ENCODE measurements at places on chromosomes 1 and 21.

GRCh38 chr21:42848932-42849758 lies 30.2 kb downstream of the WDR4 start:
- no peak for ATAC-seq

GRCh38 chr1:154076413-154076812 lies 78.5 kb downstream of the NUP210L start:
- ATAC-seq: no peak

- peak; percentile 32 for ATAC-seq
Measured at GRCh38 chr1:24481101-24481500, 21.5 kb upstream of the RCAN3 start.

GRCh38 chr1:220902916-220903315 lies 23.7 kb downstream of the HLX start:
- no peak for ATAC-seq

DNA sequence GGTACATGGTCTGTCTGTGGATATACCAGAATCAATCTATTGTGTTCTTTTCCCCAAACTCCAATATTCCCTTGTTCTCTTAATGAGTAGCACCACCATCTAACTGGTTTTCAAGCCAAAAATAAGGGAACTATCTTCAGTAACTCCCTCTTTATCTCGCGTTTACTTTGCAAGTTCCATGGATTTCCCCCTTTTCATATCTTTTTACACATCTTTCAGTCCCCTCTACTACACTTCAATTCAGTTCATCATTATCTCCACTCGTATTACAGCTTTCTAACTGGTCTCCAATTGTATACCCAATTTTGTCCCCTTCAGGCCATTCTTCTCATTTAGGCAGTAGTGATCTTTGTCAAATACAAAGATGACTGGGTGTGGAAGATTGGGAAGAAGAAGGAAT lies 4.1 kb upstream of the TMCO1 start:
- ATAC-seq: no peak

GRCh38 chr1:224459966-224460365 lies 25.4 kb upstream of the WDR26 start:
- ATAC-seq: no peak

DNA sequence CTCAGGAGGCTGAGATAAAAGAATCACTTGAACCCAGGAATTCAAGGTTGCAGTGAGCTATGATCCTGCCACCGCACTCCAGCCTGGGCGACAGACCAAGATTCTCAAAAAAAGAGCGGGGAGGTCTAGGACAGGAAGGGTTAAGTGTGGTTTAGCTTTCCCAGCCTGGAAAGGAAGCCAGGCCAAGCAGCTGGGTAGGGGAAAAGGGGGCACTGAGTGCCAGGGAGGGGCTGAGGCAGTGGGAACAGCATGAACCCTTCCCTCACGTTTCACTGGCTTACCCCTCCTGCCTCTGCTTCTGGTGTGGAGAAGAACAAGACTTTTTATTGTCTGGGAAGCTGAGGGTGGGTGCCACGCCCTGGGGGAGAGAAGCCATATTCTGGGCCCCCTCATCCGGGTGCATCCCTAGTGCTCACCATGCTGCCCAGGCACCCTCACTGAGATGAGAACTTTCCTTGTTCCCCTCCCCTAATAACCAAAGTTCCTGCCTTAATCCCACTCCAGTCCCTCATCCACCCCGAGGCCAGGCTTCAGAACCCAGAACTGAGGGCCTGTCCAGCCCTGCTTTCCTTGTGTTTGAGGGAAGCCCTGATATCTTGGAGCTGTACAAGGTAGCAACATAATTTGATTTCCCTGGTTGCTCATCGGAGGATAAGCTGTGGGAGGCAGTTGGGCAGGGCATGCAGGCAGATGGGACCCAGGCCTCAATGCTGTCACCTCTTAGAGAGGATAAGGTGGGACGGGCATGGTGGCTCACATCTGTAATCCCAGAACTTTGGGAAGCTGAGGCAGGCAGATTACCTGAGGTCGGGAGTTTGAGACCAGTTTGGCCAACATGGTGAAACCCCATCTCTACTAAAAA lies 2.0 kb upstream of the LMNA start:
- no peak for ATAC-seq

DNA sequence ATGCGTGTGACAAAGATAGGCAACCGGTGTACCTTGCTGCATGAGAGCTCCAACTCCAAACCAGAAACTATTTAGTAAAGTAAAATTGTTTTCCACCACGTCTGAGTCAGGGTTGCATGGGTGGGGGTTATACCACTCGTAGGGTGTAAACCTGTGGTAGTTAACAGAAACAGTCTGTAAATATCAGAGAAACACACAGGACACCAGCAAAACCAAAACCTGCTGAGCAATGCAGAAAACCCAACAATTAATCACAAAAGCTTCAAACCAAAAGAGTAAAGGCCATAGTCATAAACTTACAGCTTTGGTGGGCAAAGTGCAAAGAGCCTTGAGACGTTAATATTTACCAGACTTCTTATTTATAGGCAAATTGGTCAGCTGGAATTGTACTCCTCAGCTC lies 282.7 kb downstream of the BACH1 start:
- no peak for ATAC-seq

DNA sequence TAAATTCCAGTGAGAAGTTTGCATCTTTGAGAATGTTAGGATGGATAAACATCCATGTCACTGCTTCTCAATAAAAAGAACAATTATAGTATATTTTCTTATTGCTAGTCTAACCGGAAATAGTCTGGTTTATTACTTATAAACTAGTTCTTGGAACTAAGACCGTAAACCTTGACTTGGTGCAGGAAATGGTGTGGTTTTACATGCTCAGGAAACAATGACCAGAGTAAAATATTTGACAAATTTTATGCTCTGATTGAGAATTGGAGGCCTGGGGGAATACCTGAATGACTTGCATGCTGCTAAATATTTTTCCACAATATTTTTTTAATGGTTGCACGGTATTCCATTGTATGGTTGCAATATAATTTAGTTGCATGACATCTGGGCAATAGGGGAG lies 76.3 kb downstream of the XCL2 start:
- ATAC-seq: no peak

- peak; percentile 45 for ATAC-seq
Measured at GRCh38 chr1:235923466-235924021, 56.8 kb upstream of the LYST start.

GRCh38 chr1:167262836-167263235 lies 42.1 kb downstream of the POU2F1 start:
- ATAC-seq: no peak

GRCh38 chr1:209368864-209369598 lies 214.5 kb upstream of the CAMK1G start:
- ATAC-seq: peak; percentile 74

DNA sequence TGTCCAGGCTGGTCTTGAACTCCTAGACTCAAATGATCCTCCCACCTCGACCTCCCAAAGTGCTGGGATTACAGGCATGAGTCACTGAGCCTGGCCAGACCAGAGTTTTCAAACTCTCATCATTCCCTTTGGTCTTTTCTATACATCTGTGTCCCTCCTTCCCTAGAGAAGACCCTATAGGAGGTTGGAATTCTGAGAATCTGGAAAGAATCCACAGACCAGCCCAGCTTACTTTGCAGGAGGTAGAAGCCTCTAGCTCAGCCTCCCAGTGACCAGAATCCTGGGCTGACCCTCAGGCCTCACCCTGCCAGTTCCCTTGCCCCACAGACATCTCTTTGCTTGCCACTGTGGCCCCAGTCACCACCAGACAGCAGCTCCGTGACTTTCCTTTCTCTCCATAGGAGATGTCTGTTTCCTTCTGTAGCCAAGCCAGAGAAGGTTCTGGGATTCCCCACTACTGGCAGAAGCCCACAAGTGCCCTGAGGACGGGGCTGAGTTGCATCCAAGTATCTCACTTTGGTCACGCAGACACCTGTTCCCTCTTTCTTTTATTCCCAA lies 34.7 kb upstream of the KHDRBS1 start:
- ATAC-seq: no peak

DNA sequence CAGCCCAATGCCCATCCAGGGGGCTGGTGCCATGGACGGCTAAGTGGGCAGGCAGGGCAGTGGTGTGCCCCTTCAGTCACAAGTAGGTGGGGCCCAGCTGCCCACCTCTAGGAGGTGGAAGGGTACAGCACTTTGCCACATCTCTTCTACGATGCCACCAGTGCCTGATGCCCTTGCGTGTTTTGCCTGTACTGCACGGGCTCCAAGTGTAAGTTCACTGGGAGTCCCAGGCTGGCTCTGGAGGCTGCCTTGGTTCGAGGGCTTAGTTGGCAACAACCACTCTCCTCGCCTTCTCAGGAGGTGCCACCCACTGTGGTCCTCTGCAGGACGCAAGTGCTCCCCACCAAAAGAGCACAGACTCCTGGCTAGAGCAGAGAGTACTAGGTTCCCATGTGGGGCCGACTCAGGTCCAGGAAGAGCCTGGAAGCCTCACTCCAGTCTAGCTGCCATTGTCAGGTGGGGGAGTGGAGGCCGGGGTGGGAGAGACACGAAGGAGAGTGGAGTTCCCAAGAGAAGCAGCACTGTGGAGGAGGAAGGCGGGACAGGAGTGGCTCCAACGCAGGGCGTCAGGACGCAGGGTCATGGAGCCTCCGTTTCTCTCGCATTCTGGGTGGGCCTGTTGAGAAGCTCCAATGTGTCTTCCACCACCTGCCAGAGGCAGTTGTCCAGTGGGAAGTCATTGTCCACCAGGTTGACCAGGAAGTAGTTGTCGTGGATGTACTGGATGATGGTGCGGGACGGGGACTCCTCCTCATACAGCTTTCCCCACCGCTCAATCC lies 15.5 kb downstream of the MTHFR start:
- ATAC-seq: no peak

GRCh38 chr1:224489534-224490365 lies 55.2 kb upstream of the WDR26 start:
- ATAC-seq: no peak

- ATAC-seq: peak; percentile 45
Measured at GRCh38 chr1:12275370-12275769, 45.5 kb downstream of the VPS13D start.

GRCh38 chr21:43763901-43764523 lies 12.1 kb downstream of the CSTB start:
- ATAC-seq: peak; percentile 7

DNA sequence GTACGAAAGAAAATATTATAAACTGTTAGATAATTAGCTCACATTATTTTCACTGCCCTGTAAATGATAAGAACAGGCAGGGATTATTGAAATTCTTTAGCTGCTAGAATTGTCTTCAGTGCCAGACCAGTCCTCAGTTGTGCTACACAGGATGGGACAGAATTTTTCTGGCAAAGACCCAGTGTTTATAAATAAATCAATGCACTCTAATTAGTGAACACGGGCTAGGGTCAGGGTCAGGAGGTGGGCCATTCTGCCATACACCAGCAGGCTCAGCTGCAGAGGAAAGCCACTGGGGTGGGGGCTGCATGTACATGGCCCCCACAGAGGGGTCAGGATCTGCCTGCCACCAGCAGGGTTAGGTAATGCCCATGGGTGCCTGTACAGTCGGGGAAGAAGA lies 6.4 kb downstream of the BCAR3 start:
- ATAC-seq: no peak

DNA sequence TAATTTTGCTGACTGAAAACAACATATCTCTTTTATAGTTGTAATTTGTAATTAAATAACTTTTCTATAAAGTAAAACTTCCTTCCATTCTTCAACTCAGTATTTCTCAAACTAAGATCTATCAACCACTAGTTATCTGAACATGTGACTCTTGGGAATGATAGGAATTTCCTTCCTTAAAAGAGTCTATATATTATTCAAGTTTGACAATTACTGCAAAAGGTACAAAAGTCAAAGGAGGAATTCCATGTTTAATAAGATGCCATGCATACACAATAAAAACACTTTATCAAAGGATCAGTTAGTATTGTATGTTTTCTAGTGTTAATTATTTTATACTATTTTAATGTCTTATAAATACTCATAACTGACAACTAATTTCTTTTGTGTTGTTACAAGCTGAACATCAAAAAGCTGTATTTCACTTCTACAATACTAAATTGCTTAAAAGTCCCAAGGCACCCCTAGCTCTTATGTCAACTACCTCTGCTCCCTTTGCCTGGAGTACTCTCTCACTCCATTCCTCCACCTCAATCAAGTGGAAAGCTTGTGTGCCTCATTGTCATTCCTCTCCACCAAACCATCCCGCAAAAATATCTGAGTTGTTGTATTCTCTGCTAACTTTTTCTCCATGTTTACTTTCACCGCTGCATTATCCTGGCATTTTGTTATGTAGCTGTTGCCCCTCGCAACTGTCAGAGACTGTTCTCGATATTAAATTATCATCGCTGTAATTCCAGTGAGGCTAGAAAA lies 67.9 kb downstream of the SLC44A5 start:
- ATAC-seq: no peak

GRCh38 chr1:116906812-116907211 lies 2.9 kb upstream of the PTGFRN start:
- ATAC-seq: peak; percentile 83

- ATAC-seq: peak; percentile 57
Measured at GRCh38 chr1:19758227-19758830, 41.4 kb downstream of the TMCO4 start.

GRCh38 chr1:3370856-3371703 lies 83.4 kb upstream of the ARHGEF16 start:
- no peak for ATAC-seq

- peak; percentile 55 for ATAC-seq
Measured at GRCh38 chr1:151501474-151501873, 9.7 kb upstream of the CGN start.
